ENCODE measurements at places on chromosomes 2 and 18. TPM values are rescaled to one million over a fixed set of nuclear protein-coding genes. Genes with fewer than 3 reads are reported as not detected.
A peak's percentile ranks its signal among the peaks of the same experiment; 100 is the strongest.

DNA sequence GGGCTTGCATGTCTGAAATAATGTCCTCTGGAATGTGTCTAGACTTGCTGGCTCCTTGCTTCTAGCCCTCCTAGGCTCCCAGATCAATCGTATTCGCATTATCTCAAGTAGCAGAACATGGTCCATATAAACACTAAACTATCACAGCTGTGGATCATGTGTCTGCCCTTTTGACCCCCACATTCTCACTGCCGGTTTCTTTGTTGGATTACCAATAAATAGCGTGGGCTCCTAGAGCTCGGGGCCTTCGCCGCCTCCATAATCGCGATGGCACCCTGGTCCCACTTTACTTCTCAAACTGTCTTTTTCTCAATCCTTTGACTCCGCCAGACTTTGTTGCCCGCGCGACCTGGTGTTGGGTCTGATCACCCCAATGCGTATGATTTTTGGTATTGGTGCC lies 6.3 kb upstream of the SCYGR8 start:
- no peak for DNase-seq

GRCh38 chr2:107466984-107467773 lies 359.5 kb upstream of the RGPD4 start:
- DNase-seq: no peak

- peak; percentile 83 for DNase-seq
These were observed 37.8 kb downstream of the GATA6 start for GRCh38 chr18:22207021-22207758.

- DNase-seq: peak; percentile 56
These were observed 39.0 kb upstream of the MAL start for GRCh38 chr2:94986392-94986963.

- DNase-seq: peak; percentile 72
These were observed 2.0 kb downstream of the FMNL2 start for GRCh38 chr2:152336854-152337510.

The PFN4 gene
- 1.5 TPM for total RNA-seq

The KATNAL2 gene
- total RNA-seq: 4.6 TPM

DNA sequence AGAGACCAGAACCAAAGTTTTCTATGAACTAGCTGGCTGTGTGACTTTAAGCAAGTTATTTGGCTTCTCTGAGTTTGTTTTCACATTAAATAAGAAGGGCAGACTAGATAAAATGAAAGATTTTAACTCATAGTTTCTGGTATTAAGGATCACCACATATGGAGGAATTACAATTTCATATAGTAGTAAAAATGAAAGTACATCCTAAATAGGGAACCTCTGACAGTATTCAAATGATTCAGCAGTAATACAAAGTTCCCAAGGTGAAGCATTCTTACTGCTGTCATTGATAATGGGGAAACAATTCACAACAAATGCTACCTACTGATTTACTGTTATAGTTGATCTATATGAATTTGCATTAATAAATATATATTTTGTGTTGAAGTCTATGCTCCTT lies 170.3 kb upstream of the VRK2 start:
- DNase-seq: no peak

Data from fibroblast of lung (primary cell).